Jurkat, Clone E6-1 (cell line): ENCODE measurements at places on chromosomes 1 and 21.
A peak's percentile ranks its signal among the peaks of the same experiment; 100 is the strongest.

- no peak for DNase-seq
Observed at GRCh38 chr1:206651958-206652890, 16.9 kb downstream of the DYRK3 start.

- no peak for DNase-seq
Observed at GRCh38 chr1:50427818-50428779, 4.9 kb upstream of the DMRTA2 start.

DNA sequence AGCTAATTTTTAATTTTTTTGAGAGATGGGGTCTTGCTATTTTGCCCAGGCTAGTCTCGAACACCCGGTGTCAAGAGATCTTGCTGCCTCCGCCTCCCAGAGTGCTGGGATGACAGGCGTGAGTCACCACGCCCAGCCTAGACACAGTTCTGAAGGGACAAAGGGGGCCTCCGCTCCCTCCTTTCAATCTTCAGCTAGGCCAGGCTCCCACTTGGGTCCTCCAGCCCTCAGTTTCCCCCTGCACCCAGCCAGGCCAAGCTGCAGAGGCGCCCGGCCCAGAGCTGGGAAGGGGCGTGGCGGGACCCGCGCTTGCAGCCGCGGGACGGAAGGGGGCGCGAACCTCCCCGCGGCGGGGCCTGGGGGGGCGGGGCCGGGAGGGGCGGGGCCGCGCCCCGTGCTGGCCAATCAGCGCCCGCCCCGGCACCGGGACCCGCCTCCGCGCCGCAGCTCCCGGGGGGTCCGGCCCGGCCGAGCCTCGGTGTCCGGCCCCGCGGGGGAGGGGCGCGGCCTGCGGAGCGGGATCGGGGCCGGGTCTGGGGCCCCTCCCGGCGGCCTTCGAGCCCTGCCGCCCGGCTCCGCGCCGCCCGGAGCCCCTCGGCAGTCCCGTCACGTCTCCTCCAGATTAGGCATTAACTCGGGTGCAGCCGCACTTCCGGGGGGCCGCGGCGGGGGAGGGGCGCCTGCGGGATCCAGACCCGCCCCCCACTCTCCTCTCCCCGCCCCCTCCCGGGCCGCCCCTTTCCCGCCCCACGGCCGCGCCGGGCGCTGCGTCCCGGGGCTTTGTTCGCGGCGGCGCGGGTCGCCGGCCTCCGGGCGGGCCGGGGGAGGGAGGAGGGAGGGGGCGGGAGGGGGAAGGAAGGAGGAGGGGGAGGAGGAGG is 559 bp upstream of the AGRN start:
- DNase-seq, result no peak

DNA sequence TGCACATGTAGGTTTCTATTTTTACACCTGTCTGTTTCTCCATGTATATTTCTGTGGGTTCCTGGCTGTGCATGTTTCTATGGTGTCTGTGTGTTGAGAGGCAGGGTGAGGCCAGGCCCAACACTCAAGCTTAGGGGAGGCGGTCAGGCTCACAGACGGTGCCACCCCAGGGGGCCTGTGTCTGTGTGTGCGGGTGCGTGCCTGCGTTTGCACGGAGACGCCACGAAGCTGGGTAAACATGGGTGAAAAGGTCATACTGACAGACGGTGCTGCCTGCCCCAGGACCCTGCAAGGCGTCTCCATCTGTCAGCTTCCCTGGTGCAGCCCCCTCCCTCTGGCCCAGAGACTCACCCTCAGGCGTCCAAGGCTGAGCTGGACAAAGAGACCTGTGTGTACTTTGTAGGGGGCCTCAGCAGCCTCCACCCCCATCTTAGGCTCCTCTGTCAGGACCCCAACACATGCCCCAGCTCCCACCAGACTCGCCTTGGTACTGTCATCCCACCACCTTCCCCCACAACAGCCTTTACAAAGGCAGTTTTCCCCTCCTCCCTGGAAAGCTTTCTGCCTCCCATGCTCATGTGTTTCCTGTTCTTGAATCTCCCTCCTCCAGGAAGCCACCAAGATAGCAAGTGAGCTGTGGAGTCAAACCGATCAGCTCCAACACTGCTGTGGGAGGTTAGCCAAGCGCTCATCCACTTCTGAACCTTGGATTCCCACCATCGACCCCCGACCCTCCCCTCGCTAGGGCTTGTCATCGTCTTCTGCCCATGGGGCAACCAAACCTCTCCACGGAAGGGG is 34.1 kb downstream of the PTPRF start:
- no peak for DNase-seq

GRCh38 chr1:59814901-59815825 is at the start of gene HOOK1:
HOOK1 (plus strand) TSS chr1:59814949; CDS start chr1:59815118, 169 bp downstream.
- no peak for DNase-seq

GRCh38 chr1:65866439-65866838 is 73.7 kb downstream of the PDE4B start:
- DNase-seq, result no peak

DNA sequence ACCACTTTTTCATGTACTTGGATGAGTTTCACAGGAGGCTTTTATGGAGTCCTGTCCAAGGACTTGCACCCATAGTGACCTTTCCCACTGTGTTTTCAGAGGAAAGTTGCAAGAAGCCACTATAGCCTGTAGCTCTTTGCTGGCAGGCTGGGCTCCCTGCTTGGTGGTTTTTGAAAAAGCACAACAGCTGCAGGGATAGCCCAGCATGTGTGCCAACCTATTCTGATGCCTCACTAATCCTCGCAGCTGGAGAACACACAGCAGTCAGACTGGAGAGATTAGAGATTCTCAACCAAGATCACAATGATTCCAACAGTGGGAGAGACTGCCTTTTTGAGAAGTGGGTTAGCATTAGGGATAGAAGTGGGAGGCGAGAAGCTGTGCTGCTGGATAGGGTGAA is 24.1 kb upstream of the ARHGEF11 start:
- DNase-seq, result no peak

DNA sequence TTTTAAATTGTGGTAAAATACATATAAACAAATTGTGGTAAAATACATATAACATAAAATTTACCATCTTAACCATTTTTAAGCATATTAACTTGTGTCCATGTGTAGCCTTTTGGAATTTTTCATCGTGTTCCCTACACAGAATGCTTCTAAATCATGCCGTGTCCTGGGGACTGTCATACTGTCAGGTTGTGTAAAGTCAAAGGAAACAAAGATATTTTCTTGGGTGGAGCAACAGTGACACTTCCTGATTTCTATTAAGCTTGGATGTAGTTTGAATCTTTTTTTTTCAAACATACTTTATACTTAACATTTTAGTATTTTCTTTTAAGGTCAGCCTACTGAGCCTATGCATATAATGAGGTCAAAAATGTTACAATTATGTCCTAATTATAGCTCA is 32.3 kb downstream of the DOP1B start:
- no peak for DNase-seq

- peak; percentile 49 for DNase-seq
Observed at GRCh38 chr1:100834777-100835660, 59.6 kb downstream of the EXTL2 start.

DNA sequence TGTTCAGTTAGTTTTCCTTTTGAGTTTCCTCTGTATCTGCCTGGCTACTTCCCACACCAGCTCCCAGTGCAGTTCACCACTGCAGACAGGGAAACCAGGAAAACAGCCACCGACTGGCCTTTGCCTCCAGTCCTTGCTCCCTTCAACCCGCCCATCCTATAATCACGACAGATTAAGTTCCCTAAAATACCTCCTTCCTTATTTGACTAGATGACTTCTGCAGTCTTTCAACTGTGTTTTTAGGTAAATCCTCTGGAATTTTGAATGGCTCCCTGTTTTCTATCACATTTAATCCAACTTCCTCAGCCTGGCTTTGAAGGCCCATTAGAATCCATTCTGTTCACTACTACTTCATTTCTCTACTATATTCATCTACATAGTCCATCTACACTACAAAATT is 37.6 kb downstream of the BEND5 start:
- no peak for DNase-seq
